Hindlimb muscle (tissue), 1 donor: ENCODE measurements at places on chromosomes 13 and 19.

GRCh38 chr19:43628646-43629326 is 9.4 kb upstream of the ZNF428 start:
- DNase-seq = no peak

DNA sequence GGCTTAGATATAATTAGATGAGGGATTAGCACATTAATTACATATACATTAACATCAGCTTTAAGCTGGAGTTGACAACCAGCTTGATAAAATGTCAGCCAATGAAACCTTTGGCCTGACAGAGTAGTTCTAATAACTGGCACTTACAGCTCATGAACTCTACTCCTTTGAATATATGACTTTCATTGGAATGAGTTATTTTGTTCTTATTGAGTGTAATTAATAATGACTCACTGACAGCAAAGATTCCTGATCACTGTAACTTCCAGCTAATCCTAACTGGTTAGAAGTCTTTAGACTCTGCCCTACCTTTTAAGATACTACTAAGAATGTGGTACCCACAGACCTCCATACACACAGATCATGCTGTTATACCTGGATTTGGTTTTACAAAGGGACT is 41.0 kb downstream of the EFNB2 start:
- no peak for DNase-seq

GRCh38 chr13:100887729-100888151 is 213.1 kb upstream of the TMTC4 start:
- no peak for DNase-seq

DNA sequence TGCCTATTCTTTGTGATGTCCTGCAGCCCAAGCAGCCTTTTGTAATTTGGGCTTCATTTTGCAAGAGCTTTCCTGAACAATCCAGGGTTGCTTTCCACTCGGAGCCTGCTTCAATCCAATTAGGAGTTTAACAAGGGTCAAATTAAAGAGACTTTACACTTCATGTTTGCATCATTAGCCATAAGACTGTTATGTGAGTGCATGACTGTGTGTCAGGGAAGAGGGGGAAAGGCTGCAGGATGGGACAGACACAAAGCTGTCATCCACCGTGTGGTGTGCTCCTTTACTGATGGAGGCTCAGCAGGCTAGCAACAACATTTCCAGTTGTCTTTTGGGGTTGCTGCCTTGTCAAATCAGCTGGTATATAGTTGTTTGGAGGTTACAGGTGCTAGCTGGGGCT is 23.7 kb upstream of the MAB21L1 start:
- DNase-seq = no peak
